Forelimb muscle (tissue), 1 donor: ENCODE measurements at places on chromosomes 7 and 10.

DNA sequence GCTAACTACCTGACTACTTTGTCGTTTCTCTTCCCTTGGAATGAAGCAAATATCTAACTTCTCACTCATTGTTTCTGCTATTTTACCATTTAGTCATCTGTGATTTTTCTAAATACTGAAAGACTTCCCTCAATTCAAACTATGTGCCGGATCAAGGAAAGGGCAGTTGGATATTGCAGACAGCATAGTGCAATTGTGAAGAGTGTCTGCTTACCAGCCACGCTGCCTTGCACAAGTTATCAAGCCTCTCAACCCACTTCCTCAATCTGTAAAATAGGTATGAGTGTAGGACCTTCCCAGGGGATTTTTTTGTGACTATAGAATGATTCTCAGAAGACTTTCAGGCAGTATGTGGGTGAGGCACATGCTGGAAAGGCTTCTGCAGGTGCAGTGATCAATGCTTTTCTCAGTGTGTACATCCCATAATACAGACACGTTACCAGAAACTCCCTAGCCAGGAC lies 54.3 kb downstream of the EGFR start:
- DNase-seq = no peak

- no peak for DNase-seq
Observed at GRCh38 chr10:112250555-112250954, 32.6 kb upstream of the TECTB start.

- no peak for DNase-seq
Observed at GRCh38 chr7:131909151-131909768, 352.8 kb upstream of the PODXL start.

- DNase-seq = no peak
Observed at GRCh38 chr10:57943701-57944100, 324.0 kb downstream of the IPMK start.

GRCh38 chr10:14329746-14330173 lies 964 bp downstream of the FRMD4A start:
- no peak for DNase-seq

DNA sequence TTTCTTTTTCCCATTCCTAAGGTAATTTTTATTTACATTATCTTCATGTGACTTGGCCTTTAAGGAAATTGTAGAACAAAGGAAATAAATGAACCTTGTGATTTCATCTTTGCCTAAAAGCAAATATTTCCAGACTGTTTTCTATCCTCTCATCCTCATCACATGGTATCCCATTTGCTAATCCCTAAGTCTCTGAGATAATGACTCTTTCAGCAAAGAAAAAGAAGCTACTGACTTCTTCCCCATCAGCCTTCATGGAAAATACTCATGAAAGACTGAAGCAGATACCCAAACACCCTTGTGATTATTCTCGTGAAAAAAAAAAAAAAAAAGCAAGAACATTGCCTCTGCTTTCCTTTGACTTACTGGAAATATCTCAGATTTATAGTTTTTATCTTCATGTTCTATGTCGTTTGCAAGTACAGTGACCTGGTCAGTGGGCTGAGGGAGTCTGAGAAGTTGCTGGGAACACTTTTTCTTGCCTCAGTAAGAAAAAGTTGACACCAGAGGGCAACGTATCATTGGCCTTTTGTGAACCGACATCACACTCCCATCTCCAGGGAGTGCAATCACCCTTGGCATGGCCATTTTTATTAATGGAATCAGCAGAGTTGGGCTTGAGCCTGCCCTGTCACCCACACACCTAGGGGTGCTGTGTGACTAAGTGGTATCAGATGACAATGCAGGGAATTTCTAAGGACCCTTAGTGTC lies 246.0 kb upstream of the KMT2E start:
- DNase-seq = no peak

GRCh38 chr10:63819753-63820329 lies 298.6 kb downstream of the REEP3 start:
- DNase-seq = peak; percentile 34

DNA sequence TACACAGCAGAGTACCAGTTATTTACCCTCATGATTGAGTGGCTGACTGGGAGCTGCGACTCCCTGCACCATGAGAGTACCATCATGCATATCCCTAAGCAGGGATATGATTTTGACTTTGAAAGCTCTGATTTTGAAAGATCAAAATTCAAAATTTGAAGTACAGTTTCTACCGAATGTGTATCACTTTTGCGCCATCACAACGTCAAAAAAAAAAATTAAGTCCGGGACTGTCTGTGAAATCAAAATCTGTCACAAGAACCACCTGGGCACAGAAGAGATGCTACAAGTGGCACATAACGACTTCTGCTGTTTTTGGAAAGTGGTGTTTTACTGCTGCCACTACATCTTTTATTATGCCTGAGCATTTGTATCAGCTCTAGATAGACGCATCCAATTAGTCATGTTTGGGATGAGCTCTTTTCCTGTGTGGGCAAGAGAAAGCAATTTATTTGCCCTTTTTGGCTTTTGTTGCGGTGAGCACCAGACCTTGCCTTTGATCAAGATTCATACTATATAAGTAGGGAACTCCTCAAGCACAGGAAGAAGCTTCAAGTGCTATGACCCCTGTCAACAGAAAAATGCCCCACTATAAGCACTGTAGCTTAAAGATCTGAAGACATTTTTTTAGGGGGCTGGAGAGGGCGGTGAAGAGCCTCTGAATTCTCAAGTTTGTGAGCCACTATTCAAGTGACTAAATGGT lies 10.7 kb downstream of the MTPN start:
- no peak for DNase-seq

DNA sequence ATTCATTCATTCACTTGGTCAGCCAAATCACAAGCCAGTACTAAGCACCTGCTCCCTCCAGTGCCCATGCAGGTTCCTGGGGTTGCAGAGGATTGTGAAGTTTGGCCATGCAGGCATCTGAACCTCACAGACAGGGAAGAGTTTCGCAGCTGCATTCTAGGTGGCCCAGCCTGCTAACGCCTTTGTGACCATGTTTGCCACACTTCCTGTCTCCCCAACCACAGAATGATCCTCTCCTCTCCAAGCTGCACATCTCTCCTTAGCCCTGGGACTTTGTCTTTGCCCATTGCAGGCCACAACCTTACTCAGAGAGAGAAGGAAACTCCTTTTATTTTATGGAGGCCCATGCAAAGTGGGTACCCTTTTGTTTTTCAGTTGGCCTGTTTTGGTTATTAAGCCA lies 31.8 kb downstream of the EPDR1 start:
- DNase-seq = no peak

DNA sequence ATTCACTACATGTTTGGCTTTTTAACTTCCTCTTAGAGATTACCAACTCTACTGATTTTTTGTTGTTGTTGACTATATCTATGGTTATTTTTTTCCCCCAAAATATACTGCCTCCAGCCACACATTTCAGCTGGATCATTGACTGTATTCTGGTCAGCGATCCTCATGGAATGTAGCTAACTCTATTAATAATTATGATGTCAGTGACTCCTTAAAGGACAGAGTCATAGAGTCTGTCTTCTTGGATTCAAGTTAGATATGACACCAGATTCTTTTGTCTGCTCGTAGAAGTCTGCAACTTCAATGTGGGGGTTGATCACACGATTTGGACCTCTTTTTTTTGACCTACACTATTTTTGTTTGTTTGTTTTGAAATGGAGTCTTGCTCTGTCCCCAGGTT lies 33.2 kb downstream of the UBN2 start:
- DNase-seq = no peak

DNA sequence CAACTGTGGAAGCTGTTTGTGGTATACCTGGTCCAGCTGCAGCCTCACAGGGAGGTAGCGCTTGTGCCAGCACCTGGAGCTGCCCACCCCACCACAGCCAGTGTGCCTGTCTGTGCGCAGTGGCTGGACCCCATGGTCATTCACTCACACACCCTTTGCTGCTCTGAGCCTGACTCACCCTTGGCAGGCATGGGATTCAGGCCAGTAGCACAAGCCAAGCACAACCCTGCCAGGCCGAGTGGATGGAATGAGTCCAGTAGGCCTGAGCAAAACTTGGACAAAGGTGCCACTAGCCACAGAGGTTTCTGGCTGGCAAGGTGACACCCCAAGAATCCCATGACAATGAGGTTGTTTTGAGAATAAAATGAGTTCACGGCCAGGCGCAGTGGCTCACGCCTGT lies 19.0 kb downstream of the RBM48 start:
- no peak for DNase-seq

DNA sequence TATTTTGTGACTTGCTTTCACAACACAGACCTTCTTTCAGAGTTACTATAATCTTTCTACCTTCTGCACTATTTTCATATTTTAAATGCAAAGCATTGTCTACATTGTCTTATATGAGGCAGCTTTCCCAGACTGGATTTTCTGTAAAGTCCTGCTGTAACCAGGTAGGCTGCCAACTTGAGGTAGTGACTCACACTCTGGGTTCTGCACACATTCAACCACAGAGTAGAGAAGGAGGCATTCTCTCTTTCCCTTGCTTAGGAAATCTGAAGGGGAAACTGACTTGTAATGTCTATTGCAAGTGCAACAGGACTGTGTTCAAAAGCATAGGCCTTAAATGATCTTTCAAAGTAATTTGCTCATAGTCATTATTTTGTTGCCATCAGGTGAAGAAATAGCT lies 461.4 kb downstream of the GRM8 start:
- DNase-seq = no peak

DNA sequence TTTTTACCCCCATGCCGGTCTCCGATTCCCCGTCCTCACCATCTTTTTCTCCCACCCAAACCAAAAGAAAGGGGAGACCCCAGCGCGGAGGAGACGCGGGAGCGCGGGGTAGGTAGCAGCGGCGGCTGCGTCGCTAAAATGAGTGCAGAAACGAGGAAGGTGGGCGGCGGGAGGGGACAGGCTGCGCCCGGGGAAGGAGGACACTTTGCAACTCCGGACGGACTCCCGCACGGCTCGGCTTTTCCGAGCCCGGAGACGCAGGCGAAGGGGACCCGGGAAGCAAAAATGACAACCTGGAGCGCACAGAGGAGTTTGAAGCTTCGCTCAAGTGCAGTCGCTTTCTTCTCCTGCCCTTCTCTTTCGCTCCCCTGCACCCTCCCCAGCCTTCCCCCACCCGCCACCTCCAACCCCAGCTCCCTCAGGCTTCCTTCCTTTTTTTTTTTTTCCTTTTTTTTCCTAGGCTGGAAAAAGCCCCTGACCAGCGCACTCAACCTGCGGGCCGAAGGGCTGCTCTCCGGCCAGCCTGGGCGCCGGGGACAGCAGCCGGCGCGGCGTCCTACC lies 453 bp downstream of the SFMBT2 start:
- no peak for DNase-seq

- no peak for DNase-seq
Observed at GRCh38 chr7:155258226-155258560, 39.5 kb upstream of the INSIG1 start.

- no peak for DNase-seq
Observed at GRCh38 chr7:132619967-132620366, 43.7 kb upstream of the PLXNA4 start.

- no peak for DNase-seq
Observed at GRCh38 chr10:4131407-4132215, 346.6 kb upstream of the KLF6 start.

GRCh38 chr7:69577221-69577620 lies 21.1 kb upstream of the AUTS2 start:
- DNase-seq = no peak

GRCh38 chr10:67884842-67885670 lies 600 bp downstream of the SIRT1 start:
- peak; percentile 35 for DNase-seq

DNA sequence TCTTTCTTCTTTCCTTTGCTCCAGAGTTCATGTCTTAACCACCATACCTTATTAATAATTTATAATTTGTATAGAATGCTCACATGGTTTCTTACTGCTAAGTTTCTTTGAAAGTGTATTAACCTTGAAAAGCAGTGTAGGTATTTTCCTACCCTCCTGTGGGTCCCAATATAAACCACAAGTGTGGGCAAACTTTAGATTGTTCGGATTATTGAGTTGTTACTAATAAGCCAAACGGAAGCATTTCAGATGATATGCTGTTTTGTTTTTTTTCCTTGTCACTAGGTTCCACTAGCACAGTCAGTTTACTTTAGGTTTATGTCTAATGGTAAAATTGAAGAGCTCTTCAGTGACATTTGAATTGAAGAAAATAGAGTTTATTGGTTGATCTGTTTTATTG lies 10.2 kb downstream of the SSBP1 start:
- DNase-seq = no peak

DNA sequence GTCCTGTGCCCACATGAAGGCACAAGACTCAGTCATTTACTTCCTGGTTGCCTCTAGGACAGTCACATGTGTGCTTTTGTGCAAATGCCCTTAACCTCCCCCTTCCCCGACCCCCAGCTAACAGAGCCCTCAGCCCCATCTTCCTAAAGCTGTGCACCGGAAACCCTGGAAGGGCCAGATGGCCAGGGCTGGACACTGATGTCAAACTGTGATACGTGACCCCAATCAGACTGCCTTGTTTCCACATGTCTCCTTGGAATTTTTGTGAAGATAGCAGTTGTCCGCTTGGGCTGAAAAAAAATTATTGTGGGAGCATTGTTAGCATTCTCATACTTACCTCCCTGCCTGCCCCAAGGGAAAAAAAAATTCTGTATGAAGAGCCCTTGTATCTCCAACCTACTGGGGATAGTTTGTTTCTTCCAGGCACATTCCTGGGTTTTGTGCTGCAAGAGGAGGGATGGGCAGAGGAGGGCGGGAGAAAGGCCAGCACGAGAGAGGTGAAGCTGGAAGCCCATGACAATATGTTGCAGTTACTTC lies 17.0 kb upstream of the ADAM12 start:
- DNase-seq = no peak

- DNase-seq = peak; percentile 47
Observed at GRCh38 chr7:25391295-25391861, 163.1 kb upstream of the NPVF start.

GRCh38 chr7:112334366-112334765 lies 115.9 kb upstream of the IFRD1 start:
- no peak for DNase-seq

GRCh38 chr7:127903892-127904669 lies 127.2 kb downstream of the LRRC4 start:
- no peak for DNase-seq

DNA sequence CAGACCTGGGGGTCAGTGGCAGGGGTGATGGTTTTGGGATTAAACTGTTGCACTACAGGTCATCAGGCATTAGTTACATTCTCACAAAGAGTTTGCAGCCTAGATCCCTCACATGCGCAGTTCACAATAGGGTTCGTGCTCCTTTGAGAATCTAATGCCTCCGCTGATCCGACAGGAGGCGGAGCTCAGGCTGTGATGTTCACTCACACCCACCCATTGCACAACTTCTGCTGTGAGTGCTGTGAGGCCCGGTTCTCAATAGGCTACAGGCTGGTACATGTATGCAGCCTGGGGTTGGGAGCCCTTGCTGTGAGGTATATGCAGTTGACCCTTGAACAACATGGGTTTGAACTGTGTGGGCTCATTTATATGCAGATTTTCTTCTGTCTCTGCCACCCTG lies 416.4 kb downstream of the GFRA1 start:
- DNase-seq = no peak

- DNase-seq = no peak
Observed at GRCh38 chr7:128202287-128202957, 38.7 kb upstream of the LEP start.

- no peak for DNase-seq
Observed at GRCh38 chr7:43659549-43659896, 69.8 kb downstream of the COA1 start.

- no peak for DNase-seq
Observed at GRCh38 chr10:83909001-83909400, 230.3 kb upstream of the GHITM start.

GRCh38 chr10:78357141-78358063 lies 323.7 kb downstream of the RPS24 start:
- DNase-seq = no peak
